ENCODE measurements at places on chromosomes 16 and 17.
A peak's percentile ranks its signal among the peaks of the same experiment; 100 is the strongest.

DNA sequence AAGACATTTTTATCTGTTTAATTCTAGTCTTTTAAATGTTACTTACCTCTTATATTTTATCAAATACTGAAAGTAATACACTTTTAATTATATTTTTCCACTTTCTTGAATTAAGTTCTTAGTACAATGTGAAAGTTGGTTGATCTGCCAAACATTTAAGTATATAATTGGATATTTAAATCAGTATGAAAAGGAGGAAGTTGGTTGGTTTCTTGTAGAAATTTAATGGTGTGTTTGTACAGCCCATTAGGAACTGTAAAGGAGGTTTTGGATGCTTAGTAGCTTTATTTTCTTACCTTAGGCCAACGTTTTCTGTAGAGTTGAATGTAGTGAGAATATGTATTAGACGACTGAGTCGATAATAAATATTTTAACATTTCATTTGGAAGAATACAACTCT is 5.4 kb downstream of the NFATC3 start:
- no peak for ATAC-seq

DNA sequence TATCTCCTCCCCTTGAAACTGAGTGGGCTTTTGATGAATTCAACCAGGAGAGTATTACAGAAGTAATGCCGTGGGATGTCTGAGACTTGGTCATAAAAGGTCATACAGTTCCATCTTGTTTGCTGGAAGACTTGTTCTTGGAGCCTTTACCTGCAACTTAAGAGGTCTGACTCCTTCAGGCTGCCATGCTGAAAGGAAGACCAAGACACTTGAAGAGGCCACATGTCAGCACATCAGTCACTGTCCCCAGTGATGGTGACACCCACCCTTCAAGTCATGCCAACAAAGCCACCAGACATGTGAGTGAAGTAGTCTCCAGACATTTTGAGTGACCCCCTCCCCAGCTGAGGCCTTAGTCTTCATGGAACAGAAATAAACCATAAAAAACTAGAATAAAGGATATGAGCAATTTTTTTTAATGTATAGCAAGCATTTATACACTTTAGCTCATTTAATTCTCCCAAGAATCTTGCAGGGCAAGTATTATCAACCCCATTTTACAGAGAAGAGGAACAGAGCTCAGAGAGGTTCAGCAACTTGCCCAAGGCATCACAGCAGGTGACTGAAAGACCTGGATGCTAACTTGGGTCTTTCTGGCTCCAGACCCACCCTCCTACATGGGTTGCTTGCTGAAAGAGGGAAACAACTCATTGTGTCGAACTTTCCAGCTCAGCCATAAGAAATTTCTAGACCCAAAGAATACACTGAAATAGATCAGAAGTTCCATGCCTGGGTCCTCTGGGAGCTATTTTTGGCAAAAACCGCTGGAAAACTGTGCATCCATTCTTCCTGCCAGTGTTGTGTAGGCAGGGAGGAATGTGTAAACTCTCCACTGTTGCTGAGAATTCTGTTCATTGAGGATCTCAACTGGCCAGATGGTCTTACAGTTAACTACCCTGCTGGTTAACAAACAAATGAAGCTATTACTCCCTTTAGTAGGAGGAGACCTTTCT is 38.1 kb downstream of the SOCS1 start:
- no peak for ATAC-seq

DNA sequence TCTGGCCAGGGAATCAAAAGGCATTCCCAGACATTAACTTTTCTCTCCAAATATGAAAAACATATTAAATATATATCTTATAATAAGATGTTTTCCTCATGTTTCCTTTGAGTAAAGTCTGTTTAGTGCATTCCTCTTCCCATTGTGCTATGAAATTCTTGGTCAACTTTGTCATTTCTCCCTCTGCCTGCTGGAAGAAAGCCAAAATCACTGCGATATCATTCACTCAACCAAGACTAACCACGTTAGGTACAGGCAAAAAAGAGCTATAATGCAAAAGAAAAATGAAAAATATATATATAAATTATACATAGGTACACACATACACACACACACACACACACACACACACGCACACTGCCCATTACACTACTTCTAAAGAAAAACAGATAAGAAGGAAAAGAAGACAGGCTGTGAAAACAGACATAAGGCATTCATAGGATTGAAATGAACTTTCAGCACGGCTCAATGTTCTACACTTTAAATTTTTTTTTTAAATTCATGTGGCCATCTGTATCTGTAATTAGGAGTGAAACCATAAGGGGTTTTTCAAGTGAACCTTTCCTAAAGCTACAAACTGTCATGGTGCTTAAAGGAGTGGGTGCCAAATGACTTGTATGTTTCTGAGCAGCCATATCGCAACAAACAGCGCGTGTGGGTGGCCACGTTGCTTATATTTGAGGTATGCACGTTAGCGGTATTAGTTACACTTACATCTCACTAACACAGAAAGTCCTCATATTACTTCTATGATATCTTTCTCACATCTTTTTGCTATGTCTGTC is 71.6 kb upstream of the PSMD7 start:
- no peak for ATAC-seq

- peak; percentile 16 for ATAC-seq
Observed at GRCh38 chr17:28372203-28372944, 880 bp downstream of the SARM1 start.

- peak; percentile 69 for ATAC-seq
Observed at GRCh38 chr17:27446569-27447301, 9.5 kb upstream of the KSR1 start.
